Aorta (tissue), 5 donors: ENCODE measurements at places on chromosomes 5 and 9. TPM values are rescaled to one million over a fixed set of nuclear protein-coding genes. Genes with fewer than 3 reads are reported as not detected.

The MSANTD3 gene
- total RNA-seq, result 31.0 TPM

The TAF11L5 gene
- not detected for total RNA-seq

The MAP1B gene
- total RNA-seq, result 754 TPM

The C9 gene
- total RNA-seq, result 0.30 TPM

The SLC22A4 gene
- 5.5 TPM for total RNA-seq

The APBA1 gene
- total RNA-seq, result 12.6 TPM

The FRRS1L gene
- total RNA-seq, result 1.9 TPM
